ENCODE measurements at places on chromosomes 2 and 18. TPM values are rescaled to one million over a fixed set of nuclear protein-coding genes. Genes with fewer than 3 reads are reported as not detected.

The ANKRD30BL gene
- not detected for total RNA-seq

- no peak for DNase-seq
These were observed 11.9 kb upstream of the IL1R1 start for GRCh38 chr2:102130647-102130991.

GRCh38 chr18:30016179-30016578, 1026.4 kb downstream of the DSC3 start:
- DNase-seq: no peak

The CYS1 gene
- not detected for total RNA-seq

DNA sequence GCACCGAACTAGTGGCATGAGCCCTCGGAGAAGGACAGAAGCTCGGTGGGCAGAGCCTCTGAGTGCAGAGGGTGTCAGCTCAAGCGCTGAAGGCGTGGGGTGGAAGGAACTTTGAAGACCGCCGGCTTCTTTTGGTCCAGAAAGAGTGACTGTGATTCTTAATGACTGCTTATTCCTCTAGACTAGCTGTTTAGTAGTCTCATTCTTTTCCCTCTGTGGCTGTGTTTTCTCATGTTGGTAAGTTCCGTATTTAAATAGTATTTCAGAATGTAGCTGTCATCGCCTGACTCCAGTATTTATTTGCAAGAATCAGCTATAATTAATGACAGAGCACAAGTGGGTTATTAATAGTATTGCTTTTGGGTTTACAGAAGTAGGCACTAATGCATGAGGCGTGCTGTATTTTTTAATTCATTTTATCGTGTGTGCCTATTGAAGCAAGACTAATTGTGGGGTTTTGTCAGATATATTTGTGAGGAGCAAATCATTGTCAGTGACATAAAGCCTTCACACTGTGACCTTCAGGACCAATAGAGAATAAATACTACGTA, 80.8 kb upstream of the NFATC1 start:
- no peak for DNase-seq

The ANKRD39 gene
- 18.3 TPM for total RNA-seq

DNA sequence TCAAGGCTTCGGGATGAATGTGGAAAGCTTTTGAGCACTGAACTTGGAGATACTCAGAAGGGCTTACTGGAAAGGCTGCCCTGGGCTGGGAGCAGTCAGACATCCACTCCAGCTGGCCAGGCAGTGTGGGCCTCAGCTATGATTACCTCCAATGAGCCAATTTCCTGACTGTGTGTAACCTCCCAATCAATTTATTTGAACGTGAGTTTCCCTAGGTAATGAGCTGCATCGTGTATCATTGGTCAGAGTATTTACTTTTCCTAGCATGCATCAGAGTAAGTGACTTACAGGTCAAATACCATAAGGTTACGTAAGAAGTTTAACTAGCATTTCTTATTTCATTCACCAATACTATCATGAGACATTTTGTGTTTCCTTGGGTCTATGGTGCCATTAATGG, 11.0 kb upstream of the CTAGE1 start:
- DNase-seq: no peak

DNA sequence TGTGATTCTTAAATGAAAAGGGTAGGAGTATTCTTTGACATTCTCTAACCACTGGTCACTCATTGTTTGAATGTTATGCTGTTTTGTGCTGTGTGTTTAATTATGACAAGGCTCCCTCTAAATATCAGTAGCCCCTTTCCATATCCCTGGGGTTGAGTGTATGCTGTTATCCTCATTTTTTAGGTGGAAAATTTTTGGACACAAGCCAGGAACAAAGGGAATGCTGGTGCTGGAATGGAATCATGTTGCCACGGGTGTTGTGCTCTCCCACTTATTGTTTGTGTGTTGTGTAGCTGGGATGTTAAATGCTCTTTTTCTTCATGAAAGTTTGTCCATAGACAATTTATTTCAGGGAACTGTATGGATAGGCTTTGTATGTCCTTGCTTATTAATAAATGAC, 43.3 kb downstream of the ZNF532 start:
- DNase-seq: no peak

DNA sequence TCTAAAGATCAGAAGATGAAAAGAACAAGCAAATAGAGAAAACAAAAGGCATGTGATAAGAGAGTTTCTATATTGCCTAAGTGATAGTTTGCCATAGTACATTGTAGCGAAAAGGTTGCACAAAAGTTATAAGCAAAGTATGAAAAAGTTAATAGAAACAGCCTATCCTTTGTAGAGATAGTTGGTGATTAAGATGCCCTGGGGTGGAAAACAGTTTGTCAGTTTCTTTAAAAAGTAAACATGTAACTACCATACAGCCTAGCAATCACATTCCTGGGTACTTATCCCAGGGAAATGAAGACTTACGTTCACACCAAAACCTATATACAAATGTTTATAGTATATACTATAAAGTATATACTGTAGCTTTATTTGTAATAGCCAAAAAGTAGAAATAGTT, 16.9 kb upstream of the DAPL1 start:
- no peak for DNase-seq

The DLGAP1 gene
- 0.36 TPM for total RNA-seq

GRCh38 chr2:175461839-175462238, 280.3 kb upstream of the ATP5MC3 start:
- DNase-seq: no peak

DNA sequence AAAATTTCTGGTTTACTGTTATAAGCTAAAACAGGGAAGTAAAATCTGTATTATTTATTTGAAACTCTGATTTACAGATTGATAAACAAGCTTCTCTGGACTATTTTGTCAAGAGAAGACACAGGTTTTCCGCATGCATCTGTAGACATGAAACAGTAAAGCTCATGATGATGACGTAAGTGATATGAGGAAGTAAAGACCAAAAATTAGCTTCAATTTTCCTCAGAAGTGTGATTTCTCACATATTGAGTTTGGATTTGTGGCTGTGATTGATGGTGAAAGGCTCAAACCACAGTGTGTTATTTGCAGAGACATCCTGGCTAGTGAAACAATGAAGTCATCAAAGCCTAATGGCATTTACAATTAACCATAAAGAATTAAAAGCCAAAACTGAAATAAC, 12.6 kb upstream of the LONRF2 start:
- no peak for DNase-seq

GRCh38 chr2:71801969-71802368, 345.7 kb downstream of the CYP26B1 start:
- no peak for DNase-seq

The OTOF gene
- total RNA-seq: 0.75 TPM

GRCh38 chr18:77062518-77063003, 70.0 kb downstream of the MBP start:
- peak; percentile 80 for DNase-seq

DNA sequence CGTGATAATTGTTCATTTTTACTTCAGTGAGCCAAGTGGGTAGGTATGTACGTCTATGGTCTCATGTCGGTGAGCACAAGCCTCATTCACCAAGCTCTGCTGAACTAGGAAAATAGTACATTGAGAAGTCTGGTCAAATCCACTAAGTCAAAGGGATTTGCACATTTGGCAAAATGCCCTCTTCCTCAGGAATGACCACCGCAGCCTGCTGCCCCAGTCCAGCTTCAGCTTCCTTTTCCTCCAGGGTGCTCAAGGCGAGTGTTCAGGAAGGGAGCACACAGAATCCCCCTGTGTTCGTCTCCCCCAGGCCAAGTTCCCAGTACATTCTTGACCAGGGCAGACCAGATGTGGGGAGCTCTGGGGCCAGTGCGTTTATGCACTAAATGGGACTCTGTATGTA, 23.0 kb downstream of the TCF7L1 start:
- DNase-seq: no peak

The CD8B2 gene
- total RNA-seq: not detected

GRCh38 chr2:119536707-119537106, 7.5 kb upstream of the CFAP221 start:
- DNase-seq: no peak

- no peak for DNase-seq
These were observed 35.4 kb upstream of the CCDC93 start for GRCh38 chr2:118049140-118049815.

GRCh38 chr18:76133873-76134272, 361.2 kb downstream of the ZNF516 start:
- DNase-seq: no peak

Data from CD4-positive, alpha-beta T cell (primary cell).